CD4-positive, alpha-beta T cell treated with Interleukin-15 for 1 hour (primary cell): ENCODE measurements at places on chromosomes 16 and 17.

DNA sequence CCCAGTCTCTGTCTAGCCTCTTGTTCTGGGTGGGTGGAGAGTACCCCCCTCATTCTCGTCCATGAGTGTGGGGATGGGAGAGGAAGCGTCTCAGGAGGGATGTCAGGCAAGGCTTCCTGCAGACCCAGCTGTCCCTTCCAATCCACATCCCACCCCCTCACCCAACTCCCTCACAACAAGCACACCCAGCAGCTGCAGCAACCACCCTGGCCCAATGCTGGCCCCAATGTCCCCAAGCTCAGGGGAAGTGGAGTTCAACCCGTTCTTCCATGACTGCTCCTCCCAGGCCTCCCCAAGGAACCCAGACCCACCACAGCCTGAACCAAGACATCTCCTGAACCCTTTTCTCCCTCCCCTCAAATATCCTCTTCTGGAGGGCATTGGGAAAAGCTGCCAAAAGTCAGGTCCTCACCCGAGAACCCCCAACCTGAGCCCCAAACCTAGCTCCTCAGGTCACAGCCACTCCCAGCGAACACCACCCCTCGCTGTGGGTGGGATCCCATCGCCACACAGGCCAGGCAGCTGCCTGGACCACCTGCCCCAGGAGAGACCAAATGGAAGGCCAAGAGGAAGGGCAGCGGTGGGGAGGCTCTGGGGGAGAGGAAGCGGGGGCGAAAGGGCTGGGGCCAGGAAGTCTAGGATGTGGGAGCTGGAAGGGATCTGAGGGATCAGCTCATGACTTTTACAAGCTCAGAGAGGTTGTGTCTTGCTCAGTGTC is 47.6 kb downstream of the FZD2 start:
- DNase-seq = no peak

DNA sequence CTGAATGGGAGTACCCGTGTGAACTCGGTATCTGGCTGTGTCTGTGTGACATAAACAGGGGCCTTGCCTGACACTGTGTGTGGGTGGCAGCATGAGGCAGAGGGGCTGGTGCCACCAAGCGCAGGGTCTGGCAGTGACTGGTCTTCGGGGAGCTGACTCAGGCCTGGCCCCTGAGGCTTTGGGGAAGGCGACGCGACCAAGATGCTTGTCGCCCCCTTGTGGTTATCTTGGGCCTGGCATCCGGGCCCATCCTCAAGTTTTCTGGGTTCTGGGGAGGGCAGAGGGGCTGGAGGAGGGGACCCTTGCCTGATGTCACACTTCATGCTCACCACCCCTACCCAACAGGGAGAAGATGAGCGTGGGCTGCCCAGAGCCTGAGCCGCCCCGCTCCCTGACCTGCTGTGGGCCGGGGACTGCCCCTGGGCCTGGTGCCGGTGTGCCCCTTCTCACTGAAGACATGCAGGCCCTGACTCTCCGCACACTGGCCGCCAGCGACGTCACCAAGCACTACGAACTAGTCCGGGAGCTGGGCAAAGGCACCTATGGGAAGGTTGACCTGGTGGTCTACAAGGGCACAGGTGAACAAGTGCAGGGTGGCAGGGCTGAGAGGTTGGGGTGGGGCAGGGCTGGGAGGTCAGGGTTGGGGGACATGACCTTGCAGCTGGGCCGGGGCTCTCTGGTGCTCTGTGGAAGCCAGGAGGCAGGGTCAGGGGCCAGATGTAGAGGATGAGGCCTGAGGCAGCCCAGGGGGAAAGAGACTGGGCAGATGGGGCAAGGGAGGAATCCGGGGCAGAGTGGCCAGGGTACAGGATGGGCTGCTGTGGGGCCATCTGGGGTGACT is 24.9 kb downstream of the SBK1 start:
- peak; percentile 70 for DNase-seq

GRCh38 chr16:23523321-23523720 is 13.0 kb upstream of the GGA2 start:
- DNase-seq = no peak

- no peak for DNase-seq
Measured at GRCh38 chr16:55687802-55688201, 32.0 kb downstream of the SLC6A2 start.
